Activated CD8-positive, alpha-beta memory T cell treated with anti-CD3 and anti-CD28 coated beads for 1 hour (primary cell): ENCODE measurements at places on chromosomes 13 and 19.

DNA sequence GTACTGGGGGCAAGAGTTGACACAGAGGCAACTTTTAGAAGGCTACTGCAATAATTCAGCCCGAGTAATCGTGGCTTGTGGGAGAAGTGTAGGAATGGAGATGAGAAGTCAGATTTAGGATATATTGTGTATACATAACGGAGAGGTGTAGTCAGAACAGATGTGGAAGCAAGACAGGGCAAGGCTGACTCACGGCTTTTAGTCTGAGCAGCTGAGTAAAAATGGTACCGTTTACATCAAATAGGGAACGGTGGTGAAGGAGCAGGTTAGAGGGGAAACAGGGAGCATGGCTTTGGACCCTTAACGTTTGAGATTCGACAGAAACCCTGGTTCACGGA is 796 bp upstream of the LSM14A start:
- no peak for DNase-seq

DNA sequence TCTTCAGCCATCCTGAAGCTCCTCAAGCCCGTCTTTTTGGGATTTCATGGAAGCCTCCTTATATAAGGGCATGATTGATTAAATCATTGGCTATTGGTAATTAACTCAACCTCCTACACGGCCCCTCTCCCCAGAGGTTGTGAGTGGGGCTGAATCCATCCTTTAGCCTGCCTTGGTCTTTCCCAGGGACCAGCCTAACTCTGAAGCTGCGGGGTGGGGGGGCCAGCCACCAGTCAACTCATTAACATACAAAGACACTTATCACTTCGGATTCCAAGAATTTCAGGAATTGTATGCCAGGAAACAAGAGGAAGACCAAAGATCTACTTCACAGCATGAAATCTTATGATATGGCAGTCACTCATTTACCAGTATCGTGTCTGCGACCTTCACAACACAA is 9.9 kb downstream of the COL4A1 start:
- no peak for DNase-seq

- peak; percentile 19 for DNase-seq
Observed at GRCh38 chr19:8487137-8487851, 15.1 kb downstream of the PRAM1 start.

GRCh38 chr19:18869023-18869618 is 26.8 kb downstream of the CERS1 start:
- no peak for DNase-seq

GRCh38 chr13:27446986-27447583 is 3.3 kb downstream of the MTIF3 start:
- DNase-seq = no peak

DNA sequence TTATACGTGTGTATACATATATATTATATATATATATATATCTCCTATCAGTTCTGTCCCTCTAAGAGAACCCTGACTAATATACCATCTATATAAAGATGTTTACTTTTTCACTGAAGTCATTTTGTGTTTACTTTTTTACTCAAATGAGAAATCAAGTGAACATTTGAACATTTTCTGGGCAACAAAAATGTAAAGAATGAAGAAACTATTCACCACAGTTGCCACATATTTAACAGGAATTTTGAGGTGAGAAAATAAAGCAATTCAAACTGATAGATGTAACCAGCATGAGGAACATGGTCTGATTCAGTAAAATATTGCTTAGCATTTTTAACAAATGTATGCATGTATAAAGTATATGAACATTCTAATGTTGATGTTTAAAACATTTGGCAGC is 299.2 kb upstream of the KLHL1 start:
- no peak for DNase-seq

GRCh38 chr19:7831452-7831851 is 1.4 kb downstream of the EVI5L start:
- no peak for DNase-seq

- DNase-seq = no peak
Observed at GRCh38 chr13:94716016-94716415, 3.7 kb upstream of the SOX21 start.
